Stomach (tissue), 19 donors: ENCODE measurements at places on chromosomes 11 and 22.

DNA sequence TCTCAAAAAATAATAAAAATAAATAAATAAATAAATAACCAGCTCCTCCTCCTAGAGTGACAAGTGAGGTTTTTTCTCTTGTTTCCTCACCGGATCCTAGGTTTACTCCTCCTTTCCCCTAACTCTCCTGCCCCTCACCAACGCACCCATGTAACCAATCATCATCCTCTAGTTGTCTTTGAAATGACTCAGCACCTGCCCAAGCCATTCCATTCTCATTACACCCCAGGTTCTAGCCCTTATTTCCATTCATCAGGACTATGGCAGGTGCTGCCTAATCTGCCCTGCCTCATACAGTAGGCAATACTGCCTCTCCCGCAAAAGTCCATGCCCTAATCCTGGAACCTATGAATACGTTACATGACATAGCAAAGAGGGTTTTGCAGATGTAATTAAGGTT is 60.4 kb downstream of the BUD13 start:
- DNase-seq = no peak

DNA sequence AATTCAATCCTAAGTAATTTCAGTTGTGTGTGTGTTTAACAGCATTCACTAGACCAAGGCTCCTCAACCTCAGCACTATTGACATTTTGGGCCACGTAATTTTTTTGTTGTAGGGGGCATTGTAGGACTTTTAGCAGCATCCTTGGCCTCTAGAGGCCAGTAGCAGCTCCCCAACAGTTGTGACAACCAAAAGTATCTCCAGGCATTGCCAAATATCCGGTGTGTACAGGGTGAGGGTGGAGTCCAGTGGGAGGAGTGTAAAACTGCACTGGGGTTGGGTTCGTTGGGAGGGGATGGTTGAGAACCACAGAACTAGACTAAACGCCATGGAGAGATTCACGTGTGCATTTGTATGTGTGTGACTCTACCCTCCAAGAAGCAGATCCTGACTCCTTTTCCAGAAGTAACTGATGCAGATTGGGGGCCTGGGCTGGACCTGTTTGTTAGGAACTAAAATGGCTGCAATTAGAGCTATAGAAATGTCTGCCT is 5.9 kb upstream of the PHF21A start:
- DNase-seq = peak; percentile 51

GRCh38 chr11:110966131-110966530 is 253.9 kb upstream of the ARHGAP20 start:
- no peak for DNase-seq

DNA sequence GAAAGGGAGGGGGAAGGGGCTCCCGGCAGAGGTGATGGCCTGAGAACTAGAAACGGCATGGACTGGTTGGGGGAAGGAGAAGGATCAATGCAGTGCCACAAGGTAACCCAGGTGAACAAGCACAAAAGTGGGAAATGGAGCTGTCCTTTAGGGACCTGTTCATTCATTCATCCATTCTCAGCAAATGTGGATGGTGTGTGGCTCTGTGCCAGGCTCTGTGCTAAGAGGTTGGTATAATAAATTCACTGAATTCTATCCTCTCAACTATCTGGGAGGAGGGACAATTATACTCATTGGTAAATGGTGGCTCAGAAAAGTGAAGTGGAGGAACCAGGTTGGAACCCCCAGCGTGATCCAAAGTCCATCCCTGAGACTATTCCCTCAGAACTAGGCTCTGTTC is 18.6 kb upstream of the ARAP1 start:
- DNase-seq = no peak

GRCh38 chr11:70788248-70789022 is 390.1 kb downstream of the CTTN start:
- no peak for DNase-seq

- no peak for DNase-seq
Measured at GRCh38 chr11:31248768-31249167, 120.8 kb downstream of the DCDC1 start.

GRCh38 chr11:73961321-73961720 is 10.5 kb downstream of the DNAJB13 start:
- DNase-seq = no peak

- no peak for DNase-seq
Measured at GRCh38 chr11:73187854-73188253, 30.2 kb upstream of the P2RY2 start.

GRCh38 chr11:96215826-96216225 is 127.2 kb downstream of the MAML2 start:
- DNase-seq = no peak

GRCh38 chr11:114150671-114151070 is 91.2 kb downstream of the ZBTB16 start:
- DNase-seq = no peak

GRCh38 chr11:83721263-83721662 is 435.1 kb upstream of the CCDC90B start:
- DNase-seq = no peak

GRCh38 chr22:43782448-43782847 is 29.7 kb downstream of the EFCAB6 start:
- DNase-seq = no peak

- no peak for DNase-seq
Measured at GRCh38 chr22:20279662-20280134, 11.6 kb upstream of the RTN4R start.

DNA sequence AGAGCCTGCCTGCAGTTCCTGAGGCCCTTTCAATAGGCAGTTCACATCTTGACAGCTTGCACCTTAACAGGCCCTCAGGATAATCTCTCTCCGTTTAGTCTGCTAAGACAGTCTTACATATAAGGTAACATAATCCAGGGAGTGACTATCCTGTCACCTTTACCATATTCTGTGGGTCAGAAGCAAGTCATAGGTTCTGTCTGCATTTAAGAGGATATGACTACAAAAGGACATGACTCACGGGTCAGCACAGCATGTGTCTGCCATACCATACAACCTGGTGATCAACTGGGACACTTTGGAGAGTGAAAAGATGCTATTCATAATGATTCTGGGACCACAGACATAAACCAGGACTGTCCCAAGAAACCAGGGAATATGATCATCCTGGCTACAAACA is 611.1 kb downstream of the SOX6 start:
- no peak for DNase-seq

DNA sequence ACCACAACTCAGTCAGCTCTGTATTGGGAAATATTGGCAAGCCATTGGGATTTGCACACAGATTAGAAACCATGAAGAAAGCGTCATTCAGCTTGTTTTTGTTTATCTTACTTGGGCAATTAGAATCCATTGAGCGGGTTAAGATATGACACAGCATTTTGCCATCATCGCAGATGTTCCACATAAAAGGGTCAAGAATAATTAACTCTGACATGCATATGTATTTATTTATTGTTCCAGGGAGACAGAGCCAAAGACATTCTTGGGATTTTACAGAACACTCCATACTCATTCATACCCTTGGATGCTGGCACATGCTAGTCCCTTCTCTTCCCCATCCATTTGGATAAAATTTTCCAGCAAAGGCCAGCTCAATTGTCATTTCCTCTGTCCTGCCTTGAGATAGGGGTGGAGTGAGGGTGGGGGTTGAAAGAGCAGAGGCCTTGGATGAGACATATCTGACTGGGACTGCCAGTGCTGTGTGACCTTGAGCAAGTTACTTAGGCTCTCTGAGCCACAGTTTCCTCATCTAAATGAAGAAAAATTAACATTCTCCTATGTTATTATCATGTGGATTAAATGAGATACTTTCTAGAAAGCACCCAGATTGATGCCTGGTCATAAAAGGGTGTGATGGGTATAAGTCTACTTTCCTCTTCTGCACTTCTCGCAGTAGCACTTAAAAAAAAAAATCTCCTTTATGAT is 179.7 kb downstream of the RRAS2 start:
- DNase-seq = no peak

DNA sequence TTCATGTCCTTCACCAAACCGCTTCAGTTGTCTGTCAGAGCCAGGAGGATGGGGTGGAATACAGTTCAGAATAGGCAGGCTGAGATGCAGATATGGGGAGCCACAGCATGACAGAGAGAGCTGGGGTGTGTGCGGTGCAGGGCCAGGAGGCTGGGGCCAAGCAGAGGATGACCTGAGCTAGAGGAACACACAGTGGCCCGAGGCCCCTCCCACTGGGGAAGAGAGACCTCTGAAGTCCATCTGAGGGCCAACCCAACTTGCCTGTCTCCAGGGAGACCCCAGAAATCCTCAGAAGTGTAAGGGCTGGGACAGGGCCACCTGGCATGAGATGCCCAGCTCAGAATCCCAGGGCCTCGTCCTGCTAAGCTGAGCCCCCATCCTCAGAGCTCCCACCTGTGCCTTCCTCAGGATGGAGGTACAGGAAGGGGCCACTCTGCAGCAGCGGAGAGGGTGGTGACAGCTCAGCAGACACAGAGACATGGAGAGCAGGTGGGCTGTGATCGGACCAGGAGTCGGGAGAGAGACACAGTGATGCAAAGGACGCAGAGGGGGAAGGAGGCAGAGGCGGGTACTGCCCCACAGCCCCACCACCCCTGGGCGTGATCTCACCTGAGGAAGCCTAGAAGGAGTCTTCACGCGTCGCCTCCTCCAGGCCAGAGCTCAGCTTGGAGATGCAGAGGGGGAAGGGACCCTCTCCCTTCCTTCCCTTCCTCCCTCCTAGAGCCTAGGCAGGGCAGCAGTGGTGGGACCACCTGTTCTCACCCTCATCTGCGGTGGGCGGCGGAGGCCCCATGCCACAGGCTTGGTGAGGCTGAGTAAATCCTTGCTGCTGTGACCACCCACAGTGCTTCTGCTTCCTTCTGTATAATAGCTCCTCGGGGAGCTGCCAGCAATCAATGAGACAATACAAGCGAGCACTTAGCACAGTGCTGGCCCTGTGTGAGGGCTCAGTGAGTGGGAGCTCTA is 9.1 kb upstream of the TUB start:
- no peak for DNase-seq

- DNase-seq = peak; percentile 25
Measured at GRCh38 chr22:47200273-47201051, 438.0 kb downstream of the TBC1D22A start.
